CD8-positive, alpha-beta memory T cell (primary cell): ENCODE measurements at places on chromosomes 2 and 18. TPM values are rescaled to one million over a fixed set of nuclear protein-coding genes. Genes with fewer than 3 reads are reported as not detected.

The RAB6D gene
- not detected for total RNA-seq

The ANKRD29 gene
- total RNA-seq, result not detected

The IL1B gene
- not detected for total RNA-seq

The CCDC141 gene
- total RNA-seq, result 1.6 TPM

DNA sequence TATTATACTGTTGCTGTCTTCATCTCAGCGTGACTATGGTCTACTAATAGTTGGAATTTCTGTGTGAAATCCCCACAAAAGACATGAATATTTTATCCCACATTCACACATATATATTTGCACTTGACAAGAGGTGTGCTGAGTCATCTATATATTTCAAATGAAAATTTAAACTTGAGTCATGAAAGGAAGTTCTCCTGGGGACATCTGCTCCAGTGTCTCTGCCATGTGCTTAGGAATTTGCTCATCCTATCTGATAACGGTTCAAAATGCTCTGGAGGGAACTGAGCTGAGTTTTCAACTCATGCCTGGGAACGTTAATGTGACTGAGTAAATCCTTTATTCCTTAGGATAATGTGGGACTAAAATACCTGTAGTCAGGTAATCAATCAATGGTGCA is 326.2 kb upstream of the MEX3C start:
- no peak for DNase-seq

GRCh38 chr2:1636791-1637415 is 107.4 kb downstream of the PXDN start:
- DNase-seq, result no peak

DNA sequence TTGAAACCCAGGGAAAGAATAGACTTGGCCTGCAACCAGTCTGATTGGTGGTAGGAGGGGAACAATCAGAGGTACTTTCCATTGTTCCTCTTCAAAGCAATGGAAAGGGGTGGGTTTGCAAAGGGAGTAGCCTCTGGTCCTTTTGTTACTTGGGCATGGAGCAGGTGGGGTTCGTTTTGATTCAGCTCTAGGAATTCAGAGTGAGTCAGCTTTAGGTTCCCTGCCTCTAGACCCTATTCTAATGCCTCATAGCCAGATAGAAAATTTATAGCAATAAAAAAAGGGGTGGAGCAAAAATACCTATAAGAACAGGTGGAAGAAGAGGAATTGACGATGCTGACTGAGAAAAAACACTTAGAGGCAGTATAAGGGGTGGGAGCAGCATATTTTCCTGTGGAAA is 636.4 kb downstream of the PLCL1 start:
- no peak for DNase-seq

DNA sequence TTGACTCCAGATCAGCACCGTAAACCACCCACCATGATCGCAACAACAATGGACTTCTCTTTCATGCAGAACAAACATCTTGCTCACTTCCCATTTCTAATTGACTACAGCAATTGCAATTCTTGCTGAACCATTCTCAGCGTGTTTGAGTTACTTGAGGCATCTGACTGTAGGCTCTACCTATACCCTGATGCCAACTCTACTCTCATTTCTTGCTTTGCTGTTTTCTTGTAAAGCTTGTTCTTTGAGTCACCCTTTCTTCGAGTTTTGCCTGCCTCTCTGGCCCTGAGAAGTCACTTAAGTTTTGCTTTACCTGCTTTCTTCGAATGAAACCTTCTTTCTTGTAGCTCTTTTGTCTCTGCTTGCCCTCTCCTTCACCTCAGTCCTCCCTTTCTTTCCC is 160.5 kb upstream of the RND3 start:
- no peak for DNase-seq

- DNase-seq, result no peak
Measured at GRCh38 chr2:45466053-45466452, 145.0 kb downstream of the SRBD1 start.

- no peak for DNase-seq
Measured at GRCh38 chr2:200438251-200438650, 71.6 kb downstream of the KCTD18 start.

- no peak for DNase-seq
Measured at GRCh38 chr18:67241299-67241698, 275.2 kb downstream of the DSEL start.

DNA sequence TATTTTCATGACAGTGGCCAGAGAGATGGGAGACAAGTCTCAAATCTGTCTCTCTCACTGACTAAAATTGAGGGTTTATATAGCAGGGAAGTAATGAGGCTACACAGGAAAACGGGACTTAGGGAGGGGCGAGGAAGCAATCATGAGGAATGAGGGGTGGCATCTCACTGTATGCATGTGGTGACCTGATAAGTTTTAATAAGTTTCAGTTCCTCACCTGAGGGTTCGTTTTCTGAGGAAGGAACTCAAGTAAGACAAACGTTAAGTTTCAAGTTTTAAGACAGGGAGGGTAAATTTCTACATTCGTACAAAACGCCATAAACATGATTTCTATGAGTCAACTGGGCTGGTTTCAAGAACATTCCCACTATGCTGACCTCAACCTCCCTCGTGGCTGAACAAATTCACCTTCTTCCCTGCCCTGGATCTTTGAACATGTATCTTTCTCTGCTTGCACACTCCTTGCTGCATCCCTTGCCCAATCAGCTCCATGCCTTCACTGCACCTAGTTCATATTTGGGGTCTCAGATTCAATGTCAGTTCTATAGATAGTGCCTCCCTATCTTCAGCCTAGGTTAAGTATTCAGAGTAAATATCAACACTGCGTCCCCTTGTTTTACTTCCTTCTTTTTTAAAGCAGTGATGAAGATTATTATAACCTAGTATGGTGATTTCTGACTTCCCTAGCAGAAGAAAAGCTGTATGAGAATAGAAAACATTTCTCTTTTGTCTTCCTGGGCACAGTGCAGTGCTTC is 53.3 kb upstream of the CNTNAP5 start:
- DNase-seq, result no peak

DNA sequence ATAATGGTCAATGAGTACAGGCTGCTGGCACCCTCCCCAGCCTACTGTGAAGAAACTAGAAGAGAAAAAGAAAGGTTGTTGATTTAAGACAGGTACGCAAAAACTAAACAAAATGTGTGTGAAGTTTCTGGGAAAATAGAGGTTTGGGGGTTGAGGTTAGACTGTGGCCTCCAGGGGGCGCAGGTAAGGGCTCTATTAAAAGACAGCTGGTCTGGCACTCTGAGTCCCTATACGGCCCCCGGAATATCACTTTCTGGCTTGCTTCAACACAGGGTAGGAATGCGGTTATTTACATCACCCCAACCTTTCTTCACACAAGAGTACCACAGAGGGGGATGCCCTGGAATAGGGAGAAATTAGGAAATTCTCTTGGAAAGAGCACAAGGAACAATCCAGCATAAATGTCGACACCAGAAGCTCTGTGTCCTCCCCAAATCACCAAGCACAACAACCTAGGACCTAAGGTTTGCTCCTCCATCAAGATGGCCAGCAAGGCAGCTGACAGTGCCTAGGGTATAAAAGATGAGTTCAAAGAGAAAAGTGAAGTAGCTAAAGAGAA is 480.8 kb upstream of the KLHL29 start:
- DNase-seq, result no peak

- no peak for DNase-seq
Measured at GRCh38 chr2:2222931-2223330, 108.1 kb downstream of the MYT1L start.

- DNase-seq, result no peak
Measured at GRCh38 chr2:44205169-44205568, 36.5 kb downstream of the PPM1B start.

DNA sequence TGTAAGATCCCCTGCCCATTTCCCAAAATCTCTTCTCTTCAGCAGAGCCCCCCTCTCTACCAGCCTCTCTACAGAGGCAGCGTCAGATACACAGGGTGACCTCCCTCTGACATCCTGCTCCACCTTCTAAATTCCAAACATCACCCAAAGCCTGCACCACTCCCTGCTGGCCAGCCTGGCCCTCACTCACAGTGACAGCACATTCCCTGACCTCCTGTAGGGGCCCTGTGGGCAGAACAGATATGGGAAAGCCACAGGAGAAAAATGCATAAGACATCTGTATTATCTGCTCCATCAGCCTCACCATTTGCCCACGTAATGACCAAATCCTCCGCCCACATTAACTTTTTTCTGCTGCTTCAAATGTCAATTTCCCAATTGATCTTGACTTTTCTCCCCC is 40.6 kb downstream of the TRABD2A start:
- peak; percentile 35 for DNase-seq
